ENCODE measurements at places on chromosomes 16 and 17.

DNA sequence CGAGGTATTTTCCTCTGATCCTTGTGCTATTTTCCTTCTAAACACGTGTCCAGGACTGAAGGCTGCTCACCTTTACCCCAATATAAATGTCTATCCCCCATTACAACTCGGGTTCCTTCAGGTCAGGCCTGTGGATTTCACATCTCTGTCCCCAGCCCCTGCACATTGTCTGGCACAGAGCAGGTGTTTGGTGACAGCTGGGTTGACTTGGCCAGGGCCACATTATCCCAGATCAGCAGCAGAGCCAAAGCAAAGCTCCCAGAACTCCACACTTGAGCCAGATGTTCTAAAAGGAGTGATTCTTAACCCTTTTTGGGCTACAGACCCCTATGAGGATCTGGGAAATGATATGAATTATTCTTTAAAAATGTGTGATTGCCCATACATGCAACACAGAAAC, 18.0 kb upstream of the SPATA32 start:
- no peak for DNase-seq

- DNase-seq, result no peak
Observed at GRCh38 chr17:70646673-70647072, 477.3 kb downstream of the KCNJ2 start.

DNA sequence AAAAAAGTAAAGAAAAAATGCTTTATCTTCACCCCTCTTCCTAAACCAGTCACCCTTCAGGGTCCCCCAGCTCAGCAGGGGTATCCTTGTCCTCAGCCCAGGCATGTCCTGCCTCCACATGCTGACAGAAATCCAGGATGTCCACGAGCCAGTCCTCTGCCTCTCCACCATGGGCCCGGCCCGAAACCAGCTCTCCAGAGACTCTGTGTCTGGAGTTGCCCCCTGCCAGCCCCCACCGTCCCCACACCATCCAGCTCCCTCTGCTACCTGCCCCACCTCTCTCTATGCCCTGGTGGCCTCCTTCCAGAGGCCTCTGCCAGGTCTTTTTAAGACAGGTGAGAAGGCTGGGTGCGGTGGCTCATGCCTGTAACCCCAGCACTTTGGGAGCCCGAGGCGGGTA, 66.4 kb upstream of the PLCG2 start:
- DNase-seq, result no peak

- no peak for DNase-seq
Observed at GRCh38 chr17:43570518-43570928, 24.4 kb upstream of the ETV4 start.

- DNase-seq, result no peak
Observed at GRCh38 chr17:59684967-59685366, 22.3 kb downstream of the PTRH2 start.

- no peak for DNase-seq
Observed at GRCh38 chr16:67959536-67960329, 8.7 kb downstream of the SLC12A4 start.

- no peak for DNase-seq
Observed at GRCh38 chr17:78924481-78925151, 571 bp downstream of the TIMP2 start.

DNA sequence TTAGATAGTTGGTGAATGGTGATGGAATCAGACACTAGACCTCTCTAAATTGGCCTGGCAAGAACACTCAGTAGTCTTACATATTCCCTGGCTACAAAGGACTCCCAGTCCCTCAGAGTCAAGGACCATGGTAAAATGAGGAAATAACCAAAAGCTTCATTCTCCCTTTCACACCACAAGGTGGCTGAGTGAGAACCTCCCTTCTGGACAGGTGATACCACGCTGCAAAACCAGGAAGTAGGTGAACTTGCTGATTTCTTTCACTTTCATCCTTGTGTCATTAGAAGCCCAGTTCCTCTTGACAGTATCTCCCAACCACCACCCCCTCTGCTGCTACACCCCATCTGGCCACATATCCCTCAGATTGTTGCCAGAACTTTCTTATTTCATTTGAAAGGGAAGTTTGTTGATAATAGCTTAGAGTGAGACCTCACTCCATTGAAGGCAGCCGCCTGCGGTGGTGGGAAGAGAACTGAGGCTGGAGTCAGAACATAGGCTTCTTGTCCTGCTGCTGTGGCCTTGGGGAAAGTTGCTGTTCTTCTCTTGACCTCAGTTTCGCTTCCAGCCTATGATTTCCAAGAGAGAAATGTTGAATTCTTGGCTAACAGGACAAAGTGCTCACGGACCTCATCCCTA, 290.6 kb upstream of the CCL2 start:
- DNase-seq, result no peak

DNA sequence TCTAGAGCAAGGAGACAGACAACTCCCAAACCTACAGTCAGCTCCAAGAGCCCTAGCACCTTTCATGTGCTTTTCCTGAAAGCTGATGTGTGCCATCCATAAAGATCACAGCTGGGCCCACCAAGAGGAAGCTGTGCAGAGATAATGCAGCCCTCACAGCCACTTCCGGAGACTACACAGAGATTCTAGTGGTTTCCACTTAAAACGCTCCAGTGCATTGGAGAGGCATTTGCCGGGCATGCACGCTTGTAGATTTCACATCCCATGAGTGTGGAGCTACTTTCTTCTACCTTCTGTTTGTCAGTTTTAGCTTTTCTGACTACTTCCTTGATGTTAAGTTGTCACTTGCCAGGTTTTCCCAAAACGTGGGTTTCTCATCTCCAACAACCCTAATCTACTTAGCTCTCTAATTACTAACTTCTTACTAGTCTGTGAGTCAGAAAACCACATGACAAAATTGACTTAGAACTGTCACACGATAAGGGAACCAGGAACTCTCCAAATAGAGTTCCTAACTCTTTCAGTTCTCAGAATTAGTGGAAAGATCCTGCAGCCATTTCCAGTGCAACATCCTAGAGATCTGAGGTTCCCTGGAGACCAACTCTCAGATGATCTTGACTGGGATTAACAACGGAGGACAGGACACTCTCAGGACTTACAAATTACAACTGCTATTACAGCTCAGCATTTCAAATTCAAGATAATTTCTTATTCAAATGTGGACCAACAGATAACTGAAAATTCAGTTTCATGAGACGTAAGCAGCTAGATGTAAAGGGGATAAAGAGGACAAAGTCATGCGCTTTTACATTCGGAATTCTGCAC, 28.6 kb downstream of the PMP22 start:
- no peak for DNase-seq

DNA sequence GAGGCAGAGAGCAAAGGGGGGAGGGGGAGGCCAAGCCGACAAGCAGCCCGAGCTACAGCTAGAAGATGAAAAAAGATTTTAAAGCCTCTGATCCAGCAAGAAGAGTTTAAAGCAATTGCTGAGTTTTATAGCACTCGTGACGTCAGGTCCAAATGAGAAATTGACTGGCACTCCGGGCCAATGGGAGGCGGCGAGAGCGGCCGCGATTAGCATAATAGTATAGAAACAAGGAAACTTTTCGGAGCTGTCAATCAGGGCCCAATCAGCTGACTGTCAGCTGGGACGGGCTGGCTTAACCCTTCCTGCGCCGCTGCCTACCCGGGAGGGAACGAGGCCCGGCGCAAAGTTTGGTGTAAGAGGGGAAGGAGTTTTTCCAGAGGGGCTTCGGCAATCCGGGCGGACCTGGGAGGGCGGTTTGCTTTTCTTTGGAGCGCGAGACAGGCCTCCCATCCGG, at the start of gene MAF:
Gene MAF, minus strand, starts transcription at position 100 of the 454 bp plus-strand sequence. CDS start 835 bp downstream, outside the sequence.
- peak; percentile 84 for DNase-seq

DNA sequence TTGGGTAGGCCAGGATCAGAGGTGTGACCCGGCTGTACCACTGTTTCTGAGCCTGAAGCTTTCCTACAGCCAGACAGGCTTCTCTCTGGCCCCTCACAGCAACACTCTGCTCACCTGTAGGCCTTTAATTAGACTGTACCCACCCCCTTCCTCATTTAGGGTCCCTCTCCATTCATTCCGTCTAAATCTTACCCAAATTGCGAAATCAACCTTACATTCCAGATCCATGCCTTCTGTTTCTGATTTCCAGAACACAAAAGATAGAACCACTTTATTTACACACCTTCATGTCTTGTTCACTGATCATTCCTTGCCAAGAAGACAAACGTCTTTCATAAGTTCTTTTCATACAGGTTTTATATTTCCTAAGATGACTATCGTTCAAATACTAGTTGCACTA, 160.8 kb downstream of the ZNF18 start:
- DNase-seq, result no peak

DNA sequence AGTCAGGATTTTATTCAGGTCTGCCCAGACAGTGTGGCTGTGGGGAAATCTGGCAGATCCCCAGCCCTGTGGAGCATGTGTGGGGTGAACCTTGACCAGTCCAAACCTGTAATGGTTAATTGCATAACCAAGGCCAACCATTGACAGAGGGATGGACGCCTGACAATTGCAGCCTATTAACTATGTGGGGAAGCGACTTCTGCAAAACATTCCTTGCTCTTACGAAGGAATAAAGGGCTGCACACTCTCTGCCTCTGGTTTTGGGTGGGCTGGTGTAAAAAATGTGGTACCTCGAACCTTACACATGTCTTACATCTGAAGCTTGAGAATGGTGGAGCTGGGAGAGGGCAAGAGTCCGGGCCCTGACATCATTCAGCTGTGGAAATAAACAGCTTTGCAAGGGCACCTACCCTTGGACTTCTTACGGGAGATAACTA, 35.8 kb downstream of the MAF start:
- no peak for DNase-seq

- DNase-seq, result no peak
Observed at GRCh38 chr17:77457572-77458201, 316.9 kb downstream of the SEC14L1 start.

DNA sequence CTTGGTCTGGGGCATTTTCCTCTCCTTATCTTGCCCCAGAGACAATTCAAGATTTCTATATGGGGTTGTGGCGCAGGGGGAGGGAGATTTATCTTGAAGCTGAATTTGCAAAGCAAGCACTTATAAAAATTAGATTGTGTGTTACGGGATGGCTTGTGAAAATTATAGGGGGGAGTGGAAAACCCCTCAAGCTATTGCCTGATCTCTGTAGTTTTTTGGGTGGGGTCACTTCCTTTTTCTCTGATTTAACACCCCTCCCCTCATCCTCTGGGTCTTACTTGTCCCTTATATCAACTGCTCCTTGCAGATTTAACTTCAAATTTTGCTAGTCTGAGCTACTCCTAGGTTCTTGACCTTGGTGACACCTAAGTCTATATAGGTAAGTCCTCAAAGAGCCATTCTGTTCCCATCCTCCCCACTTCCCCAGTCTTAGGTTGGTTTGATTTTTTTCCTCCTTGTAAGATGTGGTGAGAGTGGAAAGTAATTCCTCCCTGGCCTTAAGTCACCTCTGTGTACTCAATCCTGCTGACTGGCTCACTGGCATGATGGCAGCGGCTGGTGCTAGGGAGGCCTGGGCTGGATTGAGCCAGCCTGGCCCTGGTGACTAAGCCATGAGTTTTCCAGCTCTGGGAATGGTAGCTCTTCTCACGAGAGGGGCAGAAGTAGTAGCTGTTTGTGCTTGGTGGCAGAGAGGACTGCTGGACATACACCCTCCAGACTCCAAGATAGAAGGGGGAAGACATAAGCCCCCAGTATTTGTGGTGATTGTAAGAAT, 2.3 kb downstream of the ARL4D start:
- no peak for DNase-seq

DNA sequence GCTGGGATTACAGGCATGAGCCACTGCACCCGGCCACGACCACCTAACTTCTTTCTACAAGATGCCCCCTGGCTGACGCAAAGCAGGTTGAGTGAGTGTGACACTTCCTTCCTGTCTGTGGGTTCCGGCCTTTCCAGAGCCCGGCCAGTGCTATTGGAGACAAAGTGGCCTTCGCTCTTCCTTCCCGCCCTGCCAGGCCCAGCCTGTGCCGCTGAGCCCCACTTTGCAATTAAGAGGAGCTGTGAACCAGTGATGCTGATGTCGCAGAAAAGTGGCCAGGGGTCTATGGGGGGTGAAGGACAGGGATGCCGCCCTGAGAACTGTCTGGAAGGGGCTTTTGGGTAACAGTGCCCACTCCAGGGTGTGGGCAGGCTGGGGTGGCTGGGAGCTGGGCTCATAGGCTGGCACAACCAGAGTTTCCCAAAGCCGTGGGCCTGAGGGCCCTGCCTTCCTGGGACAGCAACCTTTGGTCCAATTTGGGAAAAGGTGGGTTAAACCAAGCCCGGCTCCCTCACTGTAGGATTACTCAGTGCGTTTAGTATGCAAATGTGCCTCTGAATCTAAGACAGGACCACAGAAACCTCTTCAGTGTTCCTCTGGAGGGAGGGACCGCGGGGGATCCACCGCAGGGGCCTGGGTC, 174.9 kb downstream of the SEC14L1 start:
- DNase-seq, result no peak

DNA sequence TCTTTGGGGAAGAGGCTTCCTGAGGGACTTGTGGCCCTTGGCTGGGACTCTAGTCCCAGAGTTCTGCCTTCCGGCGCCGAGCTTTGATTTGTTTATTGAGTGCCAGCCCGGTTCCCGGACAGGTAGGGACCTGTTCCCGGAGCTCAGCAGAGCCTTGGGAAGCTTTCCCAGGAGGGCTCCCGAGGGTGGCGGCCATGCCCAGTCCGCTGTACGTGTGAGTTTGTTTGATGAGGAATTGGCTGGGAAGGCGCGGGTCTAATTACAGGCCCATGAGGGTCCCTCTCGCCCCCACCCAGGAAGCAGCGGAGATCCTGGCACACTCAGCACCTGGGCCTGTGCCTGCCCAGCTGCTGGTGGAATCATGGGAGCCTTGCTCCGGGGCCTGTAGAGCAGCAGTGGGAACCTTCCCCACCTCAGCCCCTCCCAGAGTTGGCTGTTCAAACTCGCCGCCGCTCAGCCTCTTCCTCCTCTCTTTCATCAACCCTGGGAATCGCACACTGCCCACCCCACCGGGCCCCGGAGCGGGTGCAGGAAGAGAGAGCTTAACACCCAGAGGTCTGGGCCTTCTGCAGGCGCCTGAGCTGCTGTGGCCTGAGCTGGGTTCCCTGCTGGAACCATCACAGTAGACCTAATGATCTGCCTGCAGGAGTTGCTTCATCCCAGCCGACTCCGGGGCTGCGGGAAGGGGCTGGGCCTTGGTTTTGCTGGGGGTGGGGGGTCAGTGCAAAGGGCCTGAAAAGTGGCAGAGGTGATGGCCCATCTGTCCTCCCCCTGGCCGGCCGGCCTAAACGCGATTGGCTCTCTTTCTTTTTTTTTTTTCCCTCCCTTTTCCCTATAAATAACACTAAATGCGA, 313.7 kb downstream of the SEC14L1 start:
- DNase-seq, result no peak

DNA sequence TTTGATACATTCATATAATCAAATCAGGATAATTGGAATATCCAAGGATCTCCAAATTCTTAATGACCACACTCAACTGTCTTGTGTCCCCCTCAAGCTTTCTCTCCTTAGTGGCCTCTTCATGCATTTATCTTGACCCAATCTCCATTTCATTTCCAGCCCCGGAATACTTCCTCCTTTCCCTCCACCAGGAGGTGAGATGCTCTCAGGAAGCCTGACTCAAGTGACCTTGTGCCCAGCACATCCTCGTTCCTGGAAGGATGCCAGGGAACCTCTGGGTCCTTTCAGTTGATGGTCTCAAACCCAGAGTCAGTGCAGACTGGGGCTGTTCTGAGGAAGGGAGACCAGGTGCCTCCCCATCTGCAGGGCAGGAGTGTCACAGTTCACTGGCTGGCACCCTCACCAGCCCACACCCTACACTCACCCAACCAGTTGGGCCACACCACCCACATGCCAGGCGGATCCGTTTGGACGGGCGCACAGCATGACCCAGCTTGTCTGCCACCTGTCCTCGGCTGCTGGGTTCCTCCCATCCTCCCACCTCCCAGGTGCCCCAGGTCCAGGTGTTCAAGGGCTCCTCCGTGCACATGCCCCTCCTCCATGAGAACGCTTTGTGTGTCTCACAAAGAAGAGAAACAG, 14.0 kb upstream of the EMP2 start:
- no peak for DNase-seq
